ENCODE measurements at places on chromosomes 7 and 10. TPM values are rescaled to one million over a fixed set of nuclear protein-coding genes. Genes with fewer than 3 reads are reported as not detected.

The WIPF3 gene
- total RNA-seq: 0.14 TPM

The CALML3 gene
- 144 TPM for total RNA-seq

The IDI2 gene
- not detected for total RNA-seq

DNA sequence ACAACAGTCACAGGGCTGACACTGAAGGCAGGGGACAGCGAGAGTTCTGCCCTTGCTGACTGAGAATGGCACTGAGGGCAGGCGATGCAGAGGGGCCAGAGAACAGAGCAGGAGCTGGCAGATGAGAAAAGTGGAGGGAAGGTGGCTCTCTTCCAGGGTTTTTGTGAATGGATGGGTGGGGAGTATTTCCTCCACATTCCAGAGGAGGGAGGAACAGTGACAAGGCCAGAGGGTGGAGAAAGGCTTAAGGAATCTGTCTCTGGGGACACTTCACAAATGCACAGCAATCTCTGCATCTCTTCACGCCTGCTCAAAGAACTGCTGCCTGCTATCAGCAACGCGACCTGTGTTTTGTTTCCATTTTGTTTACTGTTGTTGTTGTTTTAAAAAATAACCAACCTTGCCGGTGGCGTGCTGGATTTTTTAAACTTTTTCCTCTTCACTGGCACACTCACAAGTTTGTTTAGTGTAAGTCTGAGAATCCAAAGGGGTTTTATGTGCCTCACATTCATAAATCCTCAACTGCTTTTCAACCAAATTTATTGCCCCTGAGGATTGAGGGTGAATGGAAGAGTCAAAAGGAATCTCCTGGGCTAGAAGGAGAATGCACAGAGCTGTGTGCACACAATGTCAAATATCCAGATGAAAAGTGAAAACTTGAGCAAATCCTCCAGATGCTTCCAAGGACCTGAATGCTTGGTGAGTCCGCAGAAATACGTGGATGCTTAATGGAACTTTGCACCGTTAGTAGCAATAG lies 129.3 kb downstream of the GLI3 start:
- DNase-seq: no peak
- H3K36me3 ChIP-seq: no peaks in the 10 kb centered on the region
- no peak overlapping the region for H3K4me3 ChIP-seq
- peaks cover 2% of the 10 kb centered on the region for H3K27me3 ChIP-seq

DNA sequence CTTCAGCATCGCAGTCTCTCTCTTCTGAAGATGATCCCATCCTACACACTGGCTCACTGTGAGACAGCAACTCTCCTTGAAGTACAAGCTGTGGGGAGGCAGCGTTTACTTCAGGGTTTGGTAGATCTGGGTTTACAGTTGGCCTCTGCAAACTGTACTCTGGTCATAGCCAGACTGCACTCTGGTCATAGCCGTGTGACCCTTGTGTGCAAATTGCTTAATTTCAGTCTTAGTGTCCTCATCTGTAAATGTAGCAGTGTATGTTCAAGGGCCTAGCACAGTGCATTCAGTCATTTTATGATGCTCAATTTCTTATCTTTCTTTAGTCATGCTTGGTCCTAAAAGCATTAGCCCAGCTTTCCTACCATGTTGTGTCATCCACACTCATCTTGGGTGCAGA lies 188.2 kb downstream of the LRMDA start:
- no peak overlapping the region for H3K4me3 ChIP-seq
- no peak for DNase-seq
- no peaks in the 10 kb centered on the region for H3K4me1 ChIP-seq
- no peaks in the 10 kb centered on the region for H3K36me3 ChIP-seq
- no peaks in the 10 kb centered on the region for H3K27me3 ChIP-seq

DNA sequence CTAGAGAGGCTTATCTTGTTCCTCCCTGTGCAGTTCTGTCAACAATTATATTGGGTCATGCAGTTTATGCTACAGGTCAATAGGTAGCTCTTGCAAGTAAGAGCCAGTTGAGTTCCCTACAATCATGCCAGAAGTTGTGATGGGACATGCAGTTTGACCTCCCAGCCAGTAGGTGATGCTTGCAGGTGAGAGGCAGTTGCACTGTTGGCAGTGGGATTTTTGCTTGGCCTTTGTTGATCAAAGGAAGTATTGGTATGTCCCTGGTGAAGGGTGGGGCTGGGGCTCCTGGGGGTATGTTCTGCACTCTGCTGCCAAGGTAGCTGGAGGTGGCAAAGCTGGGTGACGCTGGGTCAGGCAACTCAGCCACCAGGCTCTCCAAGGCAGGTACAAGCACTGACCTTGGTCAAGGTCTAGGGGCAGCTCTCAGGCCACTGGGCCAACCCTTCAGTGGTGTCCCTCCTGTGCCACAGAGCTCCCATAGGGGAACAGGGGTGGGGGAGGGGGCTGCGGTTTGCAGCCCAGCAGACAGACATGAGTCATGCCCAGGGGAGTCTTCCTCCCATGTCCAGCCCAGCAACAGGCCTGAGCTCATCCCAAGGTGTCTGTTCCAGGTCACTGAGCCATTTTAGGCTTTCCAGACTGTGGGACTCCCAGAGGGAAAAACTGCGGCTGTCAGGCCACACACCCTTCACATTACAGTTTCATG lies 43.3 kb downstream of the MEOX2 start:
- no peaks in the 10 kb centered on the region for H3K36me3 ChIP-seq
- H3K27me3 ChIP-seq: no peaks in the 10 kb centered on the region
- H3K4me1 ChIP-seq: no peaks in the 10 kb centered on the region
- no peak for DNase-seq
- no peak overlapping the region for H3K27ac ChIP-seq
- H3K4me3 ChIP-seq: no peak overlapping the region

GRCh38 chr7:101174322-101174854 lies 5.7 kb downstream of the NAT16 start:
- no peak overlapping the region for H3K4me3 ChIP-seq
- H3K27me3 ChIP-seq: peaks cover 100% of the 10 kb centered on the region
- H3K27ac ChIP-seq: no peak overlapping the region
- no peaks in the 10 kb centered on the region for H3K36me3 ChIP-seq
- DNase-seq: no peak

GRCh38 chr7:133796782-133797745 lies 330.1 kb upstream of the LRGUK start:
- H3K27me3 ChIP-seq: no peaks in the 10 kb centered on the region
- H3K4me1 ChIP-seq: no peaks in the 10 kb centered on the region
- H3K4me3 ChIP-seq: no peak overlapping the region

Measured in thymus (tissue), 14 donors.